Activated CD8-positive, alpha-beta memory T cell treated with anti-CD3 and anti-CD28 coated beads for 4 hours (primary cell): ENCODE measurements at places on chromosomes 5 and 9.

DNA sequence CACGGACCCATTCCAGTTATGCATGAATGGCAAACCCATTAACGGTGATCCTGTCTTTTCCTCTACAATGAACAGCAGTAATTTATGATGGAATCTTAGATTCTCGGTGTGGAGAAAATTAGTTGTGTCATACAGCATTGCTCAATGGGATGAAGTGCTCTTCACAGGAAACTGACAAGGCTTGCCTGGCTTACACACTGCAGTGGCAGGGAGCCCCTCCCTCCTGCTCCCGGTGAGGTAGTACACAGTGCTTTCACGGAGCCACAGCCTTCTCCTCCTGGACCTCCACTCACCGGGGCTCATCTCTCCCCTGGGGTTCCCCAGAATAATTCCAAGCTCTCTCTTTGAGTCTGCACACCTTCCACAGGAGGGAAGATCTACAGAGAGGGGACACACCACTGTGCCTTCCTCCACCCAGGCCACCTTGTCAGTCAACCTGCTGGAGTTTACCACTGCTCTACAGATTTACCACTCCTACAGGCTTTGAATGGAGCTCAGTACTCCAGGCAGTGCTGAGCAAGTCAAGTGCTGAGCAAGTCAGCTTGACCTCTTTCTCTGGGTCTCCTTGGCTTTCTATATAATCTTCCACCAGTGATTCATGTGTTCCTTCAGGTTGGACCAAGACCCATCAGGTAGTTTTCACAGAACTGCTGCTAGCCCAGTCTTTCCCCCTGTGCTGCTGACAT is 59.1 kb upstream of the TBC1D2 start:
- no peak for DNase-seq

DNA sequence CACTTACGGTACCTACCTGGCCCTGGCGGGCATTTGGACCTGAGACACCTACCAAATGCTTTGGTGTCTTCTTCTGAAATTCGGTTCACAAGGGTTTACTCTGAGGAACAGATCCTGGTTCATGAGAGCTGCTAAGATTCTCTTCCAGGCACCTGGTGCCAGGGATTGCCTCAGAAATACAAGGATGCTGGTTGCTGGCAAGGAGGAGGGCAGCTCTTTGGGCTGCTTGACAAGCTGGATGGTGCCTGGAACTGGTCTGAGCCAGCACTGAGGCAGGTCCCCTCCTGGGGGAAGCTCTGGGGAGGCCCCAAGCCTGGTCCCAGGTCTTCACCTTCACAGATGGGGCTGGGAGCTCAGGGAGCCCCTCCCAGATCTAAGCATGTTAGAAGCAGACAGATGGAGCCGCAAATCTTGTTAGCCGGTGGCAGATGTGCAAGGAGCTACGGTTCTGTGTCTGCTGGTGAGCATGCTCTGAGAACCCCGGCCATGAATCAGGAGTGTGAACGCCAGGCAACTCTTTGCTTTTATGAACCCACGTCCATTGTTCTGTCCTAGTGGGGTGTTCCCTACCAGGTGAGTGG is 16.3 kb downstream of the FABP6 start:
- DNase-seq: no peak

DNA sequence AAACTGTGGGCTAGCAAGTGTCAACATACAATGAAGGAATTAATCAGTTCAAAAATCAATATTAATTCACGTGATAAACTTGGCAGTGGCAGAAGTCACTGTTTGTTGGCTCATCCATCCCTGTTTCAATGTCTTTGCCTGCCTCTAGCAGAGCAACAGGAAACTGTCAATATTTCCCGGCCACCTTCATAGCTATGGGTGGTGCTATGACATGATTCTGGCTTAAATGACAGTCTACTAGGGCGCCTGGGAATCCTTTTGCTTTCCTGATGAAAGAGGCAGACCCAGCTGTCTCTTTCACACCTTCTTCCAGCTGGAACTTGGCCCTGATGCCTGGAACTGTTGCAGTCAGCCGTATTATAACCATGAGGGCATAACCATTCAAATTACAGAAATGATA is 72.1 kb upstream of the DNAH5 start:
- DNase-seq: no peak

- DNase-seq: no peak
Observed at GRCh38 chr9:92807757-92808725, 43.4 kb upstream of the BICD2 start.

DNA sequence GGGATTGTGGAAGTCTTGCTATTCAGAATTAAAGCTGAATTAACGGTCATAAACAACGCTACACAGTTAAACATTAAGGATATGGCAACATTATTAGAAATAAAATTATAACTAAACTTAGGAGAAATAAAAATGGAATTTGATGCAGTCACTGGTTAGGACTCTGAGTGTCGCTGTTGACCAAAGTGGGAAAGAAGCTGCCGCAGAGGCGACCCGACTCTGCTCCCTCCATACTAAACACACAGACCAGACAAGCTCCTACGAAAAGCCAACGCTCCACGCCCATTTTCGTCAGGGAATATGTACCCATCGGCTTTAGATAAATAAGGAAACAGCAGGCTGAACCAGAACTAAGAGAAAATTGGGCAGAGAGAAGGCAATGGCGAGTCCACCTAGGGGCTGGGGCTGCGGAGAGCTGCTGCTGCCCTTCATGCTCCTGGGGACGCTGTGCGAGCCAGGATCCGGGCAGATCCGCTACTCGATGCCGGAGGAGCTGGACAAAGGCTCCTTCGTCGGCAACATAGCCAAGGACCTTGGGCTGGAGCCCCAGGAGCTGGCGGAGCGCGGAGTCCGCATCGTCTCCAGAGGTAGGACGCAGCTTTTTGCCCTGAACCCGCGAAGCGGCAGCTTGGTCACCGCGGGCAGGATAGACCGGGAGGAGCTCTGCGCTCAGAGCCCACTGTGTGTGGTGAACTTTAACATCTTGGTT is at the start of gene PCDHGA5:
TSS of gene PCDHGA5 (plus strand) at position 211 of the 709 bp plus-strand sequence. CDS start at position 380, 169 bp downstream.
- no peak for DNase-seq

- DNase-seq: no peak
Observed at GRCh38 chr9:126809068-126809467, 4.2 kb downstream of the ZBTB43 start.

GRCh38 chr5:663436-664342 is 29.5 kb downstream of the TPPP start:
- DNase-seq: no peak

DNA sequence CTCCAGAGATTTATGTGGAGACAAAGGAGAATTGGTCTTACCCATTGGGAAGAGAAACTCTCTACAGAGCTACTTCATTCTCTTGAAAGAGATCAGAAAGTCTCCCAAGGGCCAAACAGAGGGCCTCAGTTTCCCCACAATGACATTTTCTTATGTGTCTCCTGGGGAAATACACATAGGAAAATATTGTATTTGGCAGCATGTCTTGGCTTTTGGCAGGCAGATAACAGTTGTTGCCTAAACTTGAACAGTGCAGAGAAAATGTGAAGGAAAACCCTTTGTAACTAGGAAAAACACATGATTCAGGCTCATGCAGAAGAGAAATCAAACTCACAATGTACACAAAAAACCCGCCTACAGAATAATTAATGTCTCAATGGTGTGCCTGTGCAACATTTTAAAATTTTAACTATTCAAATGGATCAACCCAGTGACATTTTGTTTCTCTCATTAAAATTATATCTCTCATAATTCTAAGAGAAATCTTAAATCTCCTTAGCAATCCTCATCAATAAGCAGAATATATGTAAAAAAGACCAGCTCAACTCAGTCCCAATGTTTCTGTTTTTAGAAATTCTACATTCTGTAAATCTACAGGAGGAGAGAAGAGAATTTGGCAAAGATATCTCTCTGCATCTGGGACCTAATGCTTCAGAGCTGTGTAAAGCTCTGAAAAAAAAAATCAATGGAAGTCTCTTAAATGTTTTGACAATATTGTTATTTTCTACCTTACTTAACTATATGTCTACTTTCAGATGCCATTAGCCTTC is 205.1 kb downstream of the ADAMTSL1 start:
- no peak for DNase-seq

DNA sequence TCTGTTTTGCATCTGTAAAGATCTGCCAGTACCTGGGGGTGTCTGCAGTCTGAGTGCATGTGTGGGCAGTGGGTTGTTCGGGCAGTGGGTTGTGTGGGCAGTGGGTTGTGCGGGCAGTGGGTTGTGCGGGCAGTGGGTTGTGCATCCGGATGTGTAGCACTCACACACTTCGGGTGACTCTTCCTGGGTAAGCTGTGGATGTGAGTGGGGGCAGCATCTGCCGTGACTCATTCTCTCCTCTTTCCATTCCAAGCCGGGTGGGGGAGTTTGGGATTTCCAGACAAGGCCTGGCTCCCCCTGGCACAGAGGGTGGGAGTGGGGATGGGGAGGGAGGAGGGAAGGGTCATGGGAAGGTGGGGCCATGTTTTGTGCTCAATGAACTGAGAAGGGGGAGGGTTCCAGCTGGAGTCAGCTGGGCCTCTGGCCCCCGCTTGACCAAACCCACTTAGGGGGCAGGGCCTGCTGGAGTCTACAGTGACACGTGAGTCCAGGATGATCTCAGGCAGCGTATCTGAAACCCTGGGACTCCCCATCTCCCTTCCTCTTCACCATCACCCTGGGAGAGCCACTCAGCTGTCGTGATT is 8.3 kb downstream of the CRB2 start:
- DNase-seq: no peak

DNA sequence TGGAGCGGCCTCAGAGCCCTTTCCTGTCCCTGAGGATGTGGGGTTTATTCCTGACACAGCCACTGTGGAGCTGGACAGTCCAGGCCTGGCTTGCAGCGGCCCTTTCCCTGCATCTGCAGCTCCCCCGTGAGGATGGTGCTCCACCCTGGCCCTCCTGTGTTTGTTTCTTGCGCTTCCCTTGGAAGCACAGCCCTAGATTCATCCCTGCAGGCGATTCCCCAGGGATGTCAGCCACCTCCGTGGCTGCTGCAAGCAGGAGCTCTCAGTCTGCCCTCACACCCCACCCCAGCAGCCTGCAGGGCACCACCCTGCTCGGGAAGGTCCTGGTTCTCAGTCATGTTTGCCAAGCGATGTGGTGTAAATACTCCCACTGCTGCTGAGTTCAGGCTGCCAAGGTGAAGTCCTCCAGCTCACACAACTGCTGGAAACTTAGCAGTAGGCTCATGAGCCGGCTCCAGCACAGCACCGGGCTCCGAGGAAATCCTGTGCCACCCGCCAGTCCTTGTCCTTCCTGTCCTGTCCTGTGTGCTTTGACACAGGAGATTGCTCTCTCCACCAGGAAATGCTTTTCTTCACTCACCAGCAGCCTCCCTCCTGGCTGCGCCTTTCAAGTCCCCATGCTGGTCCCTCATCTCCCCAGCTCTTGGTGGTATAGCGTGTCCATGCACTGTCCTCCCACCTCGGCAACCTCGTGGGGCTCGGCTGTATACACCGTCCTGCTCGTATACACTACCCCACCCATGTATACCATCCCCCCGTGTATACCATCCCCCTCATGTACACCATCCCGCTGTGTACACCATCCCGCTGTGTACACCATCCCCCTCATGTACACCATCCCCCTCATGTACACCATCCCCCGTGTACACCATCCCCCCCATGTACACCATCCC is 16.2 kb downstream of the ROPN1L start:
- no peak for DNase-seq

DNA sequence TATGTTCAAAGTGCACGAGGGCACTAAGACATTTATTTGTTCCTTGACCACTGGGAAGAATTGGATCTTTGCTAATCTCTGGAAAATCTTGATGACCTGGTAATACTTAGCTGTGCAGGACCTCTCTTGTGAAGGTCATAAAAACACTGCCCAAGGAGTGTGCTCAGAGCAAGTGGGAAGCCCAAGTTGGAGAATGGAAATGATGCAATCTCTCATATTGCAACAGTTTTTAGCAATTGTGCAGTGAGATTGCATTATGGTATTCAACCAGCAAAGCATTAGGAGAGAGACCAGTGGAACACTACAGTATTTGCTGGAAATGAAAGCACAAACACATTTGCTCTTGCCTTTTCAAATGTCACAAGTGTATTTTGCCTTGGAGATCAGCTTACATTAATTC is 34.5 kb downstream of the TXNDC8 start:
- DNase-seq: no peak

DNA sequence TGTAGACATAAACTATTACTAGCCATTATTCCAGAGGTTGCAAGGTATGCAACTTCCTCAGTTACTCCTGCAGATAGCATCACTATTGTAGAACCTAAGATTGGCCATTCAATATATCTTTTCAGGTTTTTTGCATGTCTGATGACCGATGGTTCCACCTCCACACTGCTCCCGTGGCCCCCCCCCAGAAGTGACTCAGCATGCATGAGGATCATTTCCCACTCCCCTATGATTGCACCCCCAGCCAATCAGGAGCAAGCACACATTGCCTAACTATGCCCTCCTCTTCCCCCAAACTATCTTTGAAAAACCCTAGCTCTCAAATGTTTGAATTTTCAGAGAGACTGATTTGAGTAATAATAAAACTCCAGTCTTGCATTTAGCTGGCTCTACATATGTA is 601.4 kb upstream of the TLE4 start:
- no peak for DNase-seq

DNA sequence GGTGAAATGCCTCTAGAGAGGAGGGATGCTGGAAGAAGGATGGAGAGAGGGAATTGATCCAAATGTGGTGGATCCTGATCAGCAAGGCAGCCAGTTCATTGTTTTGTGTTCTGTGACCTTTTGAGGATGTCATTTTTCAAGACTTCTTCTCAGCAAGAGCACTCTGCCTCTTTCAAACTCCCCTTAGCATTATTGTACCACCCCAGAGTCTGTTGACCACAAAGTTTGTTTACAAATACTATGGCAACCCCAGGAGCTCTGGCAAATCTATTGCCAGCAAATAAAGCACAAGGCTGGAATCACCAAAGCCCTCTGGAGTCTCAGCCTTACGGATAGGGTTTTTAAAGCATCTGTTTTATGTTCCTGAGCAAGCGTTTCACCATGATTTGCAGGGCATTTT is 76.2 kb upstream of the SLC1A3 start:
- no peak for DNase-seq

DNA sequence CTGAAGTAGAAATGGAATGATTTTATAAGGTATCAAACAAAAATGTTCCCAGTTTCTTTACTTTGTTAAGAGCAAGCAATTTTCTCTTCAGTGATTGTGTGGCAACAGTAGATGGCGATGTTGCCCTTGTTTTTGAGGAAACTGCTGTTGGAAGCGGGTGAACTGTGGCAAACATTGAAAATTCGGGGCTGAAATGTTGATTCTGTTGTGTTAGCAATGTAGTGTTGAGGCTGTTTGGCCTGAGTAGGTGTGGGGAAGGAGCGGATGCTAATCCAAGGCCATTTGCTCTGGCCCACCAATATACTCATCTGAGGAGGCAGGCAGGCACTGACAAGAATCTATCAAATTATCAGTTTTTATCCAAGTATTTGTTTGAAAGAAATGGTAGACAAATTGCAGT is 129.8 kb downstream of the SLC12A2 start:
- no peak for DNase-seq

DNA sequence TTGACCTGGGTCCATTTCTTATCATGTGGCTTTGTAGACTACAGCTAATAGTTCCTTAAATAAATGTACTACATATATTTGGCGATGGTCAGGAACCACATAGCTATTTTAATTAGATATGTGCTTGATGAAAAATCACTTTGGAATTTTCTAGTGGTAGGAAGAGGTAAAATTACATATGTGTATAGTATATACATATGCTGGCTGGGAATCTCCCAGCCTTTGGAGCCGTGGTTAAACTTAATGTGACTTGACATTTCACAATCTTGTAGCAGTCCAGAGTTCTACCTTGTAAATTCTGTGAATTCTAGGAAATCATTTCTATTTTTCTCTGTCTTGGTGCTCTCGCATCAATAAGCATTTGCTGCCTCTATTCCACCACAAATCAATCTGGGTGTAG is 565.0 kb downstream of the DMRTA1 start:
- DNase-seq: no peak
